ENCODE measurements at places on chromosomes 11 and 22.

- DNase-seq: no peak
Observed at GRCh38 chr11:108873310-108873709, 208.4 kb downstream of the DDX10 start.

DNA sequence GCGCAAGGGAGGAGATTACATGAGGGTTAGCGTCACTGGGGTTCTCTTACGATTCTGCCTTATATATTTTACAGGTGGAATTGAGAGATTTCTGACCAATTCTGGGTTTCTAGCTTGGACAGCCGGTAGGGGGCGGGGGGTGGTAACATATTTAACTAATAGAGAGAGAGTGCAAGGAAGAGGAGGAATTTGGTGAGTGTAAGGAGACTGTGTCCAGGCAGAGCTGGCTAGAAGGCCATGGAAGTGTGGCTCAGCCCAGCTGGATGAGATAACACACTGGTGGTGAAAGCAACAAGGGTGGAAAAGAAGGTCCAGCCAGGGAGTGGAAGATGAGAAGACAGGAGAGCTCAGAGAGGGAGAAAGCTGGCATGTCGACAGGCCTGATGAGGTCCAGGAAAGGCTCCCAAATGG lies 56.5 kb downstream of the ST3GAL4 start:
- no peak for DNase-seq

DNA sequence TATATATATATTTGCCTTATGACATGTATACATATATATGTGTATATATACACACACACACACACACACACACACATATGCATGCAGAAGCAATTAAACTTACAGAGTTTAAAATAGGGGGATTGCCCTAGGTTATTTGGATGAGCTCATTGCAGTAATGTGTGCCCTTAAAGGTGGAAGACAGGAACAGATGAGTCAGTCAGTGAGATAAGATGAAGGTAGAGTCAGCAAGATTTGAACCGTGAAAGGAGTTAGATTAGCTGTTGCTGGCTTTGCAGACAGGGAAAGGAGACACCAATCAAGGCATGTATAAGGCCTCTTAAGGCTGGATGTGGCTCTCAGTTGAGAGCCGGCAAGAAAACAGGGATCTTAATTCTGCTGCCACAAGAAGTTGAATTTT lies 902.4 kb upstream of the RAG2 start:
- DNase-seq: no peak

DNA sequence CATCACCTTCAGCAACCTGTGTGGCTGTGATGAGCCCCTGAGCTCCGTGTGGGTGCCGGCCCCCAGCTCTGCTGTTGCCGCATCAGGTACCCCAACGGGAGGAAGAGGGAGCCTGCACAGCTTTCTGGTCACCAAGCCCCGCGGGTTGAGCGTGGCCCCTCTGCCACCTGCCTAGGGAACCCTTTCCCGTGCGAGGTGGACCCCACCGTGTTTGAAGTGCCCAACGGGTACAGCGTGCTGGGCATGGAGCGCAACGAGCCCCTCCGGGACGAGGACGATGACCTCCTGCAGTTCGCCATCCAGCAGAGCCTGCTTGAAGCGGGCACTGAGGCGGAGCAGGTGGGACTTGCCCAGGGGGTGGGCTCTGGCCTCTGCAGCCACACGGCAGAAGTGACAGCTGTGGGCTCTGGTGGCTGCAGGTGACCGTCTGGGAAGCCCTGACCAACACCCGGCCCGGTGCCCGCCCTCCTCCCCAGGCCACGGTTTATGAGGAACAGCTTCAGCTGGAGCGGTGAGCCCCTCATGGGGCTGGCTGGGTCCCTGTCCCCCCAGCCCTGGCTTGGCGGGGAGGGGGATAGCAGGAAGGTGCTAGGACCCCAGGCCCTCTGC lies 1.9 kb upstream of the SSH3 start:
- DNase-seq: no peak

GRCh38 chr11:14388352-14388751 lies 29.4 kb upstream of the RRAS2 start:
- DNase-seq: no peak

DNA sequence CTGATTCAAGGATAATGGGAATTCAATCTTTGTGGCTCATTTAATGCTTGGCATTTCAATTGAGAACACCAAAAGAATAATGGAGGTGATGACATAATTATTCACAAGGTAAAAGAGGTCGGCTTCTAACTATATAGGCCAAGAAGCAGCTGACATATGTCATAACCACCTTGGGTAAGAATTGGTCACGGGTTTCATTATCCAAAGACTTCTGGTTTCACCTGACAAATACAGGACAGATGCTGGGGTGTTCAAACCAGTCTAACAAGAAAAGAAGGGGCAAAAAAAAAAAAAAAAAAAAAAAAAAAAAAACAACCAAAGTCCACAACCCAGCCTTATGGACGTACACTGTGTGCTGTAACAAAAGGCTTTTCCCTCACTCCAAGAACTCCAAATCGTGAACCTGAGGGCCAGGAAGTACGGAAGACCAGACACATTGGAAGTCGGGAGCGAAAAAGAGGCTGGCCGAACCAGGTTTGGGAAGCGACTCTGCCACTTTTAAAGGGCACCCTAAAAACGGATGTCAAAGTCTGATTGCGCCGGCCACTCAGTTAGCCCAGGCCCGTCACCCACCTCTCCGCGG lies 385 bp downstream of the HARBI1 start:
- DNase-seq: no peak

DNA sequence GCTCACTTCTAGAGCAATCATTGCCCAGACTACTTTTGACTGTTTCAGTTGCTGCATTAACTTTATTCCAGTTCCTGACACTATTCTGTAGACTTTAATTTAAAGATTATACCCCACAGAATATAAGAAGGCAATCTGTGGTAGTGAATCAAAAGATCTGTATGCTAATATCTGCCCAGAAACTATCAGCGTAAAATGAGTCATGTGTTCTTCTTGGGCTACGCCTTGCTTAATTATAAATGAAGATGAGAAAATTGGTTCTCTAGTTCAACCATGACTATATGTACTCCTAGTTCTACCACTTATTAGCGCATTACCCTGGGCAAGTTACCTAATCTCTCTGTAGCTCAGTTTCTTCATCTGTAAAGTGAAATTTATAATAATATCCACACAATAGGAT lies 128.5 kb downstream of the CWF19L2 start:
- no peak for DNase-seq

- no peak for DNase-seq
Observed at GRCh38 chr22:33427461-33427860, 369.3 kb upstream of the SYN3 start.

- DNase-seq: no peak
Observed at GRCh38 chr22:48362721-48363404, 1464.8 kb downstream of the BRD1 start.

DNA sequence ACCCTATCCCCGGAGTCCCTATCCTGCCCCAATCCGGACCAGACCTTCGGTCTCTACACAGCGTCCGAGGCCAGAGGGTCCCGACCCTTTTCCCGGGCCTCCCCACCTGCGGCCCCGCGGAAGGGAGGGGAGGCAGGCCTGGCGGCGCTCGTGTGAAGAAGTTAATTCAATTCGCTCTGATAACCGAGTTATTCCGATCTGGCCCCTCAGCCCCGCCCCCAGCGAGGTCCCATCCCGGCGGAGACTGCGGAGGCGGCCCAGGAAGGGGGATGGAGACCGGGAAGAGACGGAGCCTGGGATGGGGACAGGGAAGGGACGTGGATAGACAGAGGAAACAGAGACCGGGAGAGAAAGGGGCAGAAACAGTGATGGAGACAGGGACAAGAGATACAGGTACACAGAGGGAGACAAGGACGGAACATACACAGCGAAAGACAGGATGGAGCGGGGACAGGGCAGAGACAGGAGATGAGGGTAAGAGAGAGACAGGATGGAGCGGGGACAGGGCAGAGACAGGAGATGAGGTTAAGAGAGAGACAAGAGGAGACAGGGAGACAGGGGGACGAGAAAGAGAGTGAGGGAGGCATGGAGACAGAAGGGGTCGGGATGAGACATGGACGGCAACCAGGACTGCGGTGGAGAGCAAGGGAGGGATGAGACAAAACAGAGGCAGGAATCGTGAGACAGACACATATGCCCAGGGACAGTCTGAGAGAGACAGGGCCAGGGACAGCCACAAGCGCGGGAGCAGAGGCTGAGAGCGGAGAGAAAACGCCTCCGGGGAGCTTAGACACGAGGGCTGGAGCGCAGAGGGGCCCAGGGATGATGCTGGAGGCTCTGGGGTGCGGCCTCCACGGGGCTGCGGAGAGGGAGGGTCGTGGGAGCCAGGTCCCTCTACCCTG lies 636 bp upstream of the PHOX2A start:
- DNase-seq: no peak

DNA sequence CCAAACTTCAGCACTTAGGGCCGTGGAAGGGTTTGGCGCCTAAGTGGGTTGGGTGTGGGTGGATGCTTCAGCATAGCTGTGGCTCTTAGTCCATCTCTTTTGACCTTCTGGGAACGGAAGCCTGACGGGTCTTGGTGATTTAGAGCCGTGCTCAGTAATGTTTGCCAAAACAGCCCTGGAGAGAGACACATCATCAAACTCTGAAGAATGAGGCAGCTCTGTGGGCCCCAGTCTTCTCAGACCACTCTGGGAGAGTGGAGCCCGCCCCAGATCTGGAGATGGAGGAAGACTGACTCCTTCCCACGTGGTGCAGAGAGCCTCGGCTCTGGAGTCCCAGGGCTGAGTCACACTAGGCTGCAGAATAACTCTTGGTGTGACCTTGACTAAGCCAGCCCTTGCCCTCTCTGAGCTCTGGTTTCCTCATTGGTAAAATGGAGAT lies 168.9 kb downstream of the C11orf91 start:
- no peak for DNase-seq

DNA sequence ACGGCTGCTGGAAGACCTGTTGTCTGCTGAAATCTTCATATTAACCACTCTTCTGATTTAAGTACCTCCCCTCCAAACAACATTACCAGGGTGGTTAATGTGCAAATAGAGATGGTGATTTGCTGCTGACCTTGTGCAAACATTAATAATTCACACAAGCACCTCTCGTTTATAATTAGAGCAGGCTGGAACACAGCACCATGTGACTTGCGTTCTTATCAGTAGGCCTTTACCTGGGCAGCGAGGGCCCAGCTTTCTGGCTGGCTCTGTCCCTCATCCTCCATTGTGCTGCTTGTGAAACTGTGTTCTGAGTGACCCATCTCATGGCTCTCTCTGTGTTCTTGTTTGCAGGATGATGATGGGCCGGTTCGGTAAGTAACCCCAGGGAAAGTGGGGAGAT lies 41.0 kb upstream of the PARVG start:
- DNase-seq: no peak

DNA sequence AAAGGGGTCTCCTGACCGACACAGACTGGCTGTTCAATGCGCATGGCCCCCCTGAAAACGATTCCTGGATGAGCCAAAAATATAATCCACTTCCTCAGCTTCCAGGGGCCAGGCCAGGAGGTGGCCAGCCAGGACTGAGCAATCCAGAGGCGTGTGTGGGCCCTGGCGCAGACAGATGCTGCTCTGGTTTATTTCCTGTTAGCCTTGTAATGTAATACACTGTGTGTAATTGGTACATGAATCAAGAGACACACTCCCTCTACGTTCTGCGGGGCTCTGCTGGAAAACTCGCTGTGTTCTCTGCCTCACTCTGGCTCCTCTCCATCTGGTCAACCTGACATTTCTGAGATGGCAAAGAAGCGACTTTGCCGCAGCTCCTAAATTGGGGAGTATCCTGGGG lies 26.3 kb upstream of the ISX start:
- DNase-seq: no peak

DNA sequence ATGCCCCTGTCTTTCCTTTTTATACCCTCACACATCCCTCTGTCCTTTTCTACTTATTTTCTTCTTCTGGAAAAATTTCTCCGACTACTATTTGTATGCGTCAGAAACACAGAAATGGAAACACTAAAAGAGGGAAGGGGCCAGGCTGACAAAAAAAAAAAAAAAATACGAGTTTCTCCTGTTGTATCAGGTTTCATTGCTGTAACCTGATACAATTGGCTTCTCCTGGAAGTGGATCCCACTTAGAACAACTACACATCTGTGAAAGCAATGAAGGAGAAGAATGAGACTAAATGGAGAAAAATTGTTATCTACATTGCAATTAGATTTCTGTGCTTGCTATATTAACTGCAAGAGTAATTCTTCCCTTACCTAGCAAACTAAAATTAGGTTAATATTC lies 393.9 kb downstream of the GUCY1A2 start:
- no peak for DNase-seq

- no peak for DNase-seq
Observed at GRCh38 chr11:94948070-94948617, 25.2 kb downstream of the CWC15 start.

- DNase-seq: no peak
Observed at GRCh38 chr11:64734811-64735724, 8.9 kb downstream of the RASGRP2 start.

DNA sequence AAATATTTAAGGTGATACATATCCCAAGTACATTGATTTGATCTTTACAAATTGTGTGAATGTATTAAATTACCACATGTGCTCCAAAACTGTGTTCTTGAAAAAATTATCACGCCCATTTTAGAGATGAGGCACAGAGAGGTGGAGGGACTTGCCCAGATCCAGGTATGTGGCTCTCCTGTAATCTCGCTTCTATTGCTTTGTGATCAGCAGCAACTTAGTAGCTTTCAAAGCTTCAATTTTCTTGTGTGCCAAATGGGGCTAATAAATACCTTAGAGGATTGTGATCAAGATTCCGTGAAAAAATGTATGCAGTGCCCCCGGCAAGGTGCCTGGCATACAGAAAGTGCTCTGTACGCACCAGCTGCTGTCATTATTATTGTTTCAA lies 18.0 kb downstream of the PTPRJ start:
- no peak for DNase-seq

DNA sequence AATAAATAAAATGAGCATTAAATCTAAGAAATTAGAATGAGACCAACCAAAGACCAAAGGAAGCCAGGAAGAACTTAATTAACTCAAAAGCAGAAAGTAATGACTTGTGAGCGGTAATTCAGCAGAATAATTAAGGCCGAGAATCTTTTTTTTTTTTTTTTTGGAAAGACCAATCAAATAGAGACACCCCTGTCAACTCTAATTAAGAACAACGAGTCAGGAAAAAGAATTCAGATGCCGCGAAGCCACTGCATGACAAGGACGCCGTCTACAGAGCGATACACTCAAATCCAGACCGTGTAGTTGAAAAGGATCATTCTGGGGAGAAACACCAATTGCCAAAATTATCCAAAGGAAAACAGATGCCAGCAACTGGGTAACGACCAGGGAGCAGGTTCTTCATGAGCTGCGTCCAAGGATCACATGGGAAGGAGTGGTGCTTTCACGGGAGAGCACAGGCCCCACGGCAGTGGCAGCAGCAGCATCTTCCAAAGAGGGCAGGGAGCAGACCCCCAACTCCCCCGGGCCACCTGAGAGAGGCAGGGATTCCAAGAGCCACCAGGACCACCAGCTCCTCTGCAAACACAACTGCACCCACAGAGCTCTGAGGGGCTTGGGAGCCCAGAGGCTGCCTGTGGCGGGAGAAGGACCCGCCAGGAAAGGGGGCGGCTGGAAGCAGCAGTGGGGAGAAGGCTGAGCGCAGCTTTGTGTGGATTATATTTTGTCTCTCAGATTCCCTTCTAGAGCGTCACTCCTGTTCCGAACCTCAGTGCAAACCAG lies 469.8 kb downstream of the BRD1 start:
- no peak for DNase-seq
